Fibroblast of upper back skin (primary cell): ENCODE measurements at places on chromosomes 6 and 20.
A peak's percentile ranks its signal among the peaks of the same experiment; 100 is the strongest.

GRCh38 chr6:48973491-48973890 is 489.6 kb downstream of the MMUT start:
- no peak for DNase-seq

DNA sequence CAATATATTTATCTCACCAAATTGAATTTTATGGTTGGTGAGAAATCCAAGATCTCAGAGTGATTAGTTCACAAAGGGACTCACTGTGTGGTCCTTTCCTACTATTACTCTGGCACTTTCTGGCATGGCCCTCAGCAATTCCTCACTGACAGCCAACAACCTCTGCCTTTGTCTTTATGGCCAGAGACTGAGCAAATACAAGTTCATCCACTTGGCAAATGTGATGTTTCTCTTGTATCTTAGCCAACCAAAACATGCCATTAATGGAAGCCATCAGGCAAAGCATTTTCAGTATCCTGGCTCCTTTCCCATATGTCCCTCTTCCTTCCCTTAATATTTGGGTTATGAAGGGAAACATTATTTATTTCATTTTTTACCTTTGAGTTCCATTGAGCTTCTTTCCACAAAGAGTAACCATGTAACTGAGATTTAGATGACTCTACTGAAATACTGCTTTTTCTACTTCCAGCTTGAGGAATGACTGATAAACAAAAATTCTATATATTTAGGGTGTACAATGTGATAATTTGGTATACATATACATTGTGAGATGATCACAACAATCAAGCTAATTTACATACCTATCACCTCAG is 30.8 kb upstream of the SMLR1 start:
- DNase-seq, result peak; percentile 96

GRCh38 chr6:111377558-111378120 is 105.4 kb downstream of the REV3L start:
- DNase-seq, result peak; percentile 18

DNA sequence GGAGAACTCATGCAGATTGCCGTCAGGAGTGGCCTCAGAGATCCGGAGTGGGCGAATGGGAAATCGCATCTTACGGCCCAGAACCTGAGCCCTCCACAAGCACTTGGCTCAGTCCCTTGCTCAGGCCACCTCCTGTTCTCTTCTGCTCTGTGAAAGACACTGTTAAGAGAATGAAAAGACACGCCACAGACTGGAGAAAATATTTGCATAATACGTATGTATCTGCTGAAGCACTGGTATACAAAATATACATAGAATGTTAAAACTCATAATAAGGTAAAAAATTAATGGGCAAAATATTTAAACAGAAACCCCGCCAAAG is 838 bp upstream of the POM121L2 start:
- no peak for DNase-seq

- no peak for DNase-seq
Measured at GRCh38 chr20:4147319-4147718, 132.0 kb upstream of the RNF24 start.

DNA sequence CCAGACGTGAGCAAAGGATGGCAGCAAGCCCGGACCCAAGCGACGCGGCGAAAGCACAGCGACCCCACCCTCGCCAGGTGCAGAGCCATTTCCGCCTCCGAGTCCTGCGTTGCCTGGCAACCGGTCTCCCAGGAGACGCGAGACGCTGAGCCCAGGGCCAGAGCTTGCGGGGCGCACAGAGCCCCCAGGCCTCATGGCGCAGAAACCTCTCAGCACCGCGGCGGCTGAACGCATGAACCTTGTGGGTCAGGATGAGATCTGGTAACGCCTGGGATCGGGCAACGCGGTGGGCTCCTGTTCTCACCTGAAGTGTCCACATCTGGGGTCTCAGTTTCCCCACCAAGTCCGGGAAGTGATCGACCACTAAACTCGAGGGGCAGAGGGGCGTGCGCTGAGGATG is 77.7 kb downstream of the ANKRD60 start:
- no peak for DNase-seq

DNA sequence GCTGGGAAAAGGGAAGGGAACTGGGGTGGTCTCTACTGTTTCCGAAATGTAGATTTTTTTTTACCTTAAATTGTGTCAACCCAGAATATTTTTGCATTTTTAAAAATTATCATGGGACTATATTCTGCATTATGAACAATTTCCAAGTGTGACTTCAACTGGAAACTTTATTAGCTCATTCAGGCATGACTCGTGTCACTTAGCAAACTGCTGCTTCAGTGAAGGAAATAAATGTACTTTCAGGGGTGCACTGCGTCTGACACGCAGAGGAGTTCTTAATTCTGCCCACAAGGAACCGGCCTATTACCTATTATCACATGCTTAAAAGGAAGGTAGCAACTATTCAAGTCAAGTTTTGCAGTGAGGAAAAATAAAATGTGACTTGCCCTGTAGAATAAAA is 291.3 kb upstream of the PRDM1 start:
- no peak for DNase-seq

- no peak for DNase-seq
Measured at GRCh38 chr20:33954504-33954903, 39.2 kb upstream of the RALY start.

- DNase-seq, result no peak
Measured at GRCh38 chr6:150353445-150353844, 15.4 kb upstream of the IYD start.

DNA sequence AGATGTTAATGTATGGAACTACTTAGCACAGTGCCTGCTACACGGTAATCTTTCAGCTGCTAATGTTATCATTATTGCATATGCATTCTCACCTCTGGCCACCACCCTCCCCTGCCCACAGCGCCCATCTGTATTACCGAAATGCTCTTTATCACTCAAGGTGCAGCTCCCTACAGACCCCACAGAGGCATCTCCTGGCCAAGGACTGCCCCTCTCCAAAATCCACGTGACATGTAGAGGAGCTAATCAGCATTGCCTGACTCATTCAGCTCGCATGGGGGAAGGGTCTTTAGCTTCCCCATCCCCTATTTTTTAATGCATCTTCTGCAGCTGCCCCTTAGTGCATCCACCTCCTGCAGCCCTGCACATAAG is 41.8 kb downstream of the SLC22A23 start:
- DNase-seq, result no peak

DNA sequence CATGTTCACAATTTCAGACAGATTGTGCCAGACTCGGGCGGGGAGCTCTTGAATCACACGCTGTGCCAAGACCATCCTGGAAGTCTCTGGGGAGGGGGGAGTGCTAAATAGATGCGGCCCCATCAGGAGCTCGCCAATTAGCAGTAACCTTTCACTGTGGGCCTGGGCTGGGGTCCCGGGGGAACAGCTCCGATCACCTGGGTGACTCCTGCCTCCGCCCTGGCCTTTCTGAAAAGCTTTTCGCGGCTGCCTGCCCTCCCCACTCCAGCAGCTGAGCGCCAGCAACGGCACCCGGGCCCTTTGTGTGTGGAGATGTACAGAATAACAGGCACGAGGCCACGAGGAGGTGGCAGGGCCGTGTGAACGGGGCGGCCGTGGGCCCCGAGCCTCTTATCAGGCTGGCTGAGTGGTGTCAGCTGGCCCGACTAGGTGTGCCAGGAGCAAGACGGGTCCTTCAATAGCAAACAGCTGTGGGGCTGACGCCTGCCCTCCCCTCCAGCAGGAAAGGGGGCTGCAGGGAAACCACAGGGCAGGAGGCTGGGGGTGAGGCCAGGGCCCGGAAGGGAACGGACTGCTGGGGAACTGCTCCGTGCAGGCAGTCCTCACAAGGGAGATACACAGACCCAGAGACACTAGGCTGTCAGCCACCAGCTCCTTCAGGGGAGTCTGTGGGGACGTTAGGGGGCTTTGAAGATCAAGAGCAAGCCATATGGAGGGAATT is 56.8 kb downstream of the NOL4L start:
- DNase-seq, result no peak

GRCh38 chr6:136983687-136984086 is 61.1 kb downstream of the IL20RA start:
- no peak for DNase-seq

GRCh38 chr6:33787346-33787953 is 1.5 kb downstream of the LEMD2 start:
- peak; percentile 33 for DNase-seq

DNA sequence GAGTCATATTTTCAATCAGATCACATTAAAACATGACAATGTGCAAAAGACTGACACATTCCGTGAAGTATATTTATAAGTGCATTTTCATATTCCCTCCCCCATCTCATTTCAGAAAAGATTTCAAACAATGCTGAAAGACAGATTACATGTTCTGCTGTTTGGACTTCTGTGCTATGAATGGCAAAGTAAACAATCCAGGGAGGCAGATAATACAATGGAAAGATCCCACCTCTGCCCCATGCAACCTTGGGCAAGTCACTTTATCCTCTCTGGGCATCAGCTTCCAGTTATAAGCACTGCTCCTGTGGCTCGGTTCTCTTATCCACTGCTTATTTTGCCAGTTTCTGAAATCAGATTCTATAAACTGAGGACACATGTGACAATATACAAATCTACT is 110.2 kb downstream of the RCAN2 start:
- DNase-seq, result no peak

GRCh38 chr6:13367396-13367795 is 39.1 kb upstream of the TBC1D7 start:
- DNase-seq, result no peak

DNA sequence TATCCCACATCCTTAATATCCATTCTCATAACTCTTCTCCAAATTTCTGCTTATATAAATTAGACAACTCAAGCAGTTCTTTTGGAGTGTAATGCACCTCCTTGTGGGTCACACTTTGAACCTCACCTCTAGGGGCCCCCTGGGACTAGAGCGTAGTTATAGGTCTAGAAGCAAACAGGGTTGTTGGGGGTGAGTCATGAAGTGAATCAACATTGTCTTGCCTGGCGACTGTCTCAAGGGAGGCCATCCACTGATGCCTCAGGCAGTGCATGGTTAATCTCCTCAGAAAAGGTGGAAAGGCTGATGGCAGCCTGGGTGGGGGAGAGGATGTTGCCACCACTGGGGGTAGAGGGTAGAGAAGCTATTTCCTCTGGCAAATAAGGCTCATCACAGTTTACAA is 129.1 kb downstream of the TNFRSF21 start:
- DNase-seq, result peak; percentile 53

GRCh38 chr6:52994031-52994838 is 849 bp downstream of the GSTA4 start:
- DNase-seq, result peak; percentile 53

- DNase-seq, result no peak
Measured at GRCh38 chr20:48808382-48809034, 19.3 kb downstream of the PREX1 start.

DNA sequence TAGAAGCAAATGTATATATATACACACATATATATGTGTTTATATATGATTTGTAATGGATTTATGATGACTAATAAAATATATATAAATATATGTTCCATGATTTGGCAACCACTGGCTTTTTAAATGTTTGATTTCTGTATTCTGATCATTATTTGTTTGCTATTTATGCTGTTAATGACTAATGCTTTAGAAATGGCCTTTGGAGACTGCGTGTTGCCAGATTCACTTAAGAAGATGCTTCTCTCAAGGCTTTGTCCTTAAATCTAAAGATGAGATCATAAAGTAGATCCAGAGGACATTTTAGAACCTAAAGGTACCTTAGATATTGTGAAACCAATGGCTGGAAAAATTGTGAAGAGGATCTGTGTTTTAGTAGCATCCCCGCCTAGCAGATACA is 116.0 kb upstream of the SUPT3H start:
- DNase-seq, result no peak

GRCh38 chr6:68502946-68503345 is 132.1 kb upstream of the ADGRB3 start:
- DNase-seq, result no peak

DNA sequence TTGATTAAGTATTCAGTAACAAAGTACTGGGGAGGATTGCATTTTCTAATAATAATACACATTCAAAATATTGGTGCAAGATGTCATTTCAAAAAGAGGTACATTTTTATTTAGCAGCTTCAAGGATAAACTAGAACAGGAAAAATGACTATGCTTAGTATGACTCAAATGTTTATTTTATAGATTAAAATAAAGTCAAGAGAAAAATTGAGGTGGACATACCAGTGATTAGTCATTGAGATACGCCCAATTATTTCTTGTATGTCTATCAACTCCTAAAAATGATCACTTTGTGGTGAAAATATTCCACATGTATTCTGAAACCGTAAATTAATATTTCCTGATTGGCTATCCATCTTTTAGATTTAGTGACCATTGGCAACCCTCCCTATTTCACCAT is 96.7 kb downstream of the PHF3 start:
- DNase-seq, result peak; percentile 10

DNA sequence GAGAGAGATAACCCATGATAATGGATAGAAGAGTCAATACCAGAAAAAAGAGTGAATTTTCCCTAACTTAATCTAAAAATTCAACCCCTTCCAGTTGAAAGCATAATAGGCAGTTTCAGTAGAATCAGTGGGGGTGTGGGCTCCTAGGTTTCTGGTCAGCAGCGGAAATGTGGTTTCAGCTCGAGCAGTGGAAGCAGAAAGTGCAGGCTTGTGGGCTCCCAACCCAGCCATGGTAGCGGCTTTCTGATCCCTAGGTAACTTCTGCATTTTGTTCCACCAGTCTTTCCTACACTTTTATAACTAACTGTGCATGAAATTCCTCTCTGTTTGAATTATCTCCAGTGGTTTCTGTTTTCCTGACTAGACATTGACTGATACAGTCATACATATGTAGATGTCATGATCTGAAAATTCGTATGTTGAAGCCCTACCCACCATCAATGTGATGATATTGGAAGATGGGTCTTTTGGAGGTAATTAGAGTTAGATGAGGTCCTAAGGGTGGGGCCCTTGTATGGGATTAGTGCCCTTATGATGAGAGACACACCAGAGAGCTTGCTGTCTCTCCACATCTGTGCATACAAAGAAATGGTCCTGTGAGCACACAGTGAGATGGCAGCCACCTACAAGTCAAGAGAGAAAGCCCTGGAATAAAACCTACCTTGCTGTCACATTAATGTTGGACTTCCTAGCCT is 6.5 kb upstream of the DDO start:
- no peak for DNase-seq

- no peak for DNase-seq
Measured at GRCh38 chr6:136466777-136467176, 83.4 kb downstream of the MAP7 start.

DNA sequence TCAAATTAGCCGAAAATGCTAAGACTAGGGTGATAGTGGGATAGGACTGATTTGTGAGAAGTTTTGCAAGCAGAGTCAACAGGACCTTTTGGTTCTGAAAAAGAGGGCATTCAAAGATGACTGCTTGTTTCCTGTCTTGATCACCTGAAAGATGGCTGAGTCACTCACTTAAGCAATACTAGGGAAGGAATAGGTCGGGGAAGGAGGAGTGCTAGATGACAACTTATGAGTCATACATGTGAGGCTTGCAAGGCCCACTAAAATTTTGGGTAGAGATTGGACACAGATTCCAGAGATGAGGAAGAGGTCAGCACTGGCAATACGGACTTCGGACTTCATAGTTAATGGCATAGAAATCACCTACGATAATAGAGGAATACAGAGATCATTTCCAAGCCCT is 89.2 kb downstream of the FAM83B start:
- DNase-seq, result peak; percentile 66

- peak; percentile 17 for DNase-seq
Measured at GRCh38 chr6:162177746-162178145, 549.8 kb downstream of the PRKN start.

GRCh38 chr6:28235912-28236452 is 10.9 kb downstream of the ZSCAN9 start:
- DNase-seq, result no peak
